Renal cortex interstitium (tissue), 15 donors: ENCODE measurements at places on chromosomes 1 and 21. TPM values are rescaled to one million over a fixed set of nuclear protein-coding genes. Genes with fewer than 3 reads are reported as not detected.
A peak's percentile ranks its signal among the peaks of the same experiment; 100 is the strongest.

OR2G6 gene
- not detected for polyA plus RNA-seq

FCAMR gene
- 8.1 TPM for polyA plus RNA-seq

ADAMTS5 gene
- polyA plus RNA-seq: 23.0 TPM

VTCN1 gene
- polyA plus RNA-seq: 25.1 TPM

XCL2 gene
- 0.47 TPM for polyA plus RNA-seq

NUP210L gene
- polyA plus RNA-seq: 0.17 TPM

PADI2 gene
- polyA plus RNA-seq: 2.3 TPM

- DNase-seq: no peak
Observed at GRCh38 chr1:207913951-207914350, 3.0 kb upstream of the CD34 start.

DNA sequence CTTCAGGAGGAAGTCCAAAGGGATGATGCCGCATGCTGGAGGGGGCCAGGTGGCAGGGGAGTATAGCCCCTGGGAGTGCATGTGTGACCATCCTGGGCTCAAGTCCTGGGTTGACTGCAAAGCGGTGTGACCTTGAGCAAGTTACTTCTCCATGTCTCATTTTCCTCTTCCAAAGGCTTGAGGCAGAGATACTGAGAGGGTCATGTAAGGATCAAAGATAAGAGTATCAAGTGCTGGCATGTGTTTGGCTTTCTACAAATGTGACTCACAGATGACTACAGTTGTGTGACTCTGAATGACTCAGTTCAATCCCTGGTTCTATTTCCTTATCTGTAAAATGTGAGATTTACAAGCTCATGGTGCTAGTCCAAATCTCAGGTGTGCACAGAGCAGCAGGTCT is 26.1 kb downstream of the PROK1 start:
- no peak for DNase-seq

DNA sequence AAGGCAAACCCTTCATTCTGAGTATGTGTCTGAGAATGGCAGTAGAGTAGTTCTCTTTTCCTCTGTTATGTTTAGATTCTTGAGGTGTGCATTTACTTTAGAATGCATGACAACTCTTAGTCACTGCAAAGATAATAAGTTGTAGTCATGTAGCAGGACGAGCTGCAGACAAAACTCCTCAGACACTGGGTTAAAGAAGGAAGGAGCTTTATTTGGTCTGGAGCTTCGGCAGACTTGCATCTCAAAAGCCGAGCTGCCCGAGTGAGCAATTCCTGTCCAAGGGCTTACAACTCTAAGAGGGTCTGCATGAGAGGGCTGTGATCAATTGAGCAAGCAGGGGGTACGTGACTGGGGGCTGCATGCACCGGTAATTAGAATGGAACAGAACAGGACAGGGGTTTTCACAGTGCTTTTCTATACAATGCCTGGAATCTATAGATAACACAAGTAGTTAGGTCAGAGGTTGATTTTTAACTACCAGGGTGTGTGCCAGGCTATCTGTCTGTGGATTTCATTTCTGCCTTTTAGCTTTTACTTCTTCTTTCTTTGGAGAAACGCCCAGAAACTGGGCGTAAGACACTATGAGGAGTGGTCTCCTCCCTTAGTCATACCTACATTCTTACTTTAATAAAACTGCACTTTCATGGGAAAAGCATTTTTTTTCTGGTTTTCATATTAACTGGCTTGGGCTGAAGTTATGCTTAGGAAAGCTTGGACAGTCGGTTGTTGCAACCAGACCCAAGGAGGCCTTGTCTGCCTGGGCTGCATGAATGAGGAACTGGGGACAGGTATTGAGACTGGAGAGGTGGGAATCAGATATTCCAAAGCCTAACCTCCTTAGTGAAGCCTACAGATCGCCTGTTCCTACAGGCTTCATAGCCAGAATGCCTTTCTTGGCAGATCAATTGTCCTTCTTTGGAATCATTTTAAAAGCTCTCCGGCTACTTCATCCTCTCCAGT is 115.1 kb downstream of the RHOU start:
- no peak for DNase-seq

DNA sequence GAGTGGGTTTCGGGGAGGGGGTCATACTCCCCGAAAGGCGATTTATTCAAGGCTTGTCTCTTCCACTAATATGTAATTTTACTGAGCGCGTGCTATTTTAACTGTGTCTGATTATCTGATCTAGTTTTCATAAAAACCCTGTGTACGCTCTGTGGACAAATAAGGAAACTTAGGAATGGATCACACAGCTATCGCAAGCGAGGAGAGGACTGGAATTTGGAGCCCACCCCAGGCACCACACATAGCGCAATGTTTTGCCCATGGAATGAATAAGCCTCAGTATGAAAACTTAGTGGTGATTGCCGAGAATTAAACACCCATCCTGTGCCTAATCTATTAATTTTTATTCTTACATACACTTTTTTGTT is 9.8 kb upstream of the RAB42 start:
- no peak for DNase-seq

- DNase-seq: no peak
Observed at GRCh38 chr1:2250721-2251281, 22.7 kb downstream of the SKI start.

DNA sequence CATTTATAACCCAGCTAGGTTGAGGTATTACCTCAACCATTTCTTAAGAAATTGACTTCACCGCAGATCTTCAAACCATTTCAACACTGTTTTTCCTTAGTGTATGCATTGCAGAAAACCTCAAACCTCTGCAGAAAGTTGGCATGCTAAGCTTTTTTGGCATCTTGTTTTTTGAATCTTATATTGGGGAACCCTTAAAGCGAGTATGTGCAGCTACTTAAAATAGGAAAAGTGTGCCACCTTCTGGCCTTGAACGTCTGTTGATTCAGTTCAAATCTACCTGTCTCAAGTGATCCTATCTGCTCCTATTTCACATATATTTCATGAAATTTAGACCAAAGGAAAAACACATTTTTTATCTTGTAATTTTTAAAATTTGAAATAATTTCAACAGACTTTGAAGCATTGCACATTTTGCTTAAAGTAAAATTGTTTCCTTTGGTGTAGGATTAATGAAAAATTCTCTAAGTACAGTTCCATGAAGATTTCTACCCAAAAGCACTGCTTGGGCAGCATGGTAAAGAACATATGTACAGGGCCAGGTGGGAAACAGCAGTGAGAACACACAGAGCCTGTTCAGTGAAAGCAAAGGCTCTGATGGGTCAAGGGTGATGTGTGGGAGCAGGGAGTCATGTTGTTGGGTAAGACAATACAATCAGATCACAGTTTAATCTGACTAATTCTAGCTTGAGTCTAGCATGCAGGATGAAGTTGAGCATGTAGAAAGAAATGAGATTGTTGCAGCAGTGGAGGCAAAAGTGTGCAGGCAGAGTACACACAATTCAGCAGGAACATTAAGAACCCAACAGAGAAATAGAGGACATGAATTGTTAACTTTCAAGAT is 17.2 kb downstream of the HENMT1 start:
- DNase-seq: peak; percentile 54

- DNase-seq: no peak
Observed at GRCh38 chr1:92538413-92539061, 51.8 kb upstream of the GFI1 start.

GRCh38 chr1:153428791-153429190 is 12.5 kb downstream of the S100A7A start:
- DNase-seq: no peak

GRCh38 chr1:108106775-108107174 is 93.4 kb downstream of the SLC25A24 start:
- no peak for DNase-seq

DNA sequence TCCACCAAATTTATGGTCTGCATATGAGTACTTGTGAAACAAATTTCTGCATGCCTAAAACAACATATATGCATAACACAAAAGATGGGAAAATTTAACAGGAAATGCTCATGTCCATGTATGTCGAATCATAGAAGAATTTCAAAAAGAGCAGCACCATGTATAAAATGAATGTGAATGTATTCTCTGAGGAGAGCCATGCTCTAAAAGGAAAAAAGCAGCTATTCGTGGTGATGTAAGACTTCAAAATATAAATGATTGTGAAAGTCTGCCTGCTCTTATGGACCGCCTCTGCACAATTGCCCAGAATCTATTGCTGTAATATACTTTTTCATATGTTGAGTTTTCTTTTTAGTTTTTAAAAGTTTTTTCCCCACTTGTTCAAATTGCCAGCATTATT is 66.8 kb downstream of the EPB41 start:
- no peak for DNase-seq

DNA sequence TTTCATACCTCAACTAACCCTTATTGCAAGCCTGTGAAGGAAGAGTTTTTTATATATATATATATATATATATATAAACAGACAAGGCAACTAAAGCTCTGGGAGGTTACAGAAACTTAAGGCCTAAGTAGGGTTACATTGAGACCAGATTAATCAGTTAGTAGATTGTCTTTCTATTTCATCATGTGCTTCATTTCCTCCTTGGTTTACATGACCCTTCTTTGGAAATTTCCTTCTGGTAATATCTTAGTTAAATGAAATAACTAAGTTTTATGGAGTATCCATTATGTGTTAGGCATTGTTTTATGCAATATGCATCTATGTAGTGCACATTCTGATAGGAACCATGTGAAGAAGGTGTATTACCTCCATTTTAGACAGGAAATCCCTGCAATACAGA is 112.7 kb downstream of the FGGY start:
- no peak for DNase-seq

- DNase-seq: no peak
Observed at GRCh38 chr21:37210130-37210529, 57.0 kb downstream of the VPS26C start.

DNA sequence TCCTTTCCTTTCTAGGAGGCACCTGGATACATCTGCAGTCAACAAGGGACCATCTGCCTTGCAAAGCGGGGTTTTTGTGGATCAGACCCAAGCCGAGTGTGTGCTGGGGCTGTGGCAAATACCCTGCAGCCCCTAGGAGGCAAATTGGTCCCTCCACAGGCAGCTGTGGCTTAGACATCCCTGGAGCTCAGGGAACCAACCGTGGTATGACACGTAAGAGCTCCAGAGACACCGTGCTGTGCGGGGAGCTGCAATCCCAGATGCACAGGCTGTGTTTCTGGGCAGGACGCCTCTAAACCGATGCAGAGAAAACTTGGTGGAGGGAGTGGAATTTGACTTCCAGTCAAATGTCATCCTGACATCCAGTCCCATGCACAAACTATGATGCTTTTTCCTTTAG is 141.5 kb downstream of the KAZN start:
- no peak for DNase-seq

DNA sequence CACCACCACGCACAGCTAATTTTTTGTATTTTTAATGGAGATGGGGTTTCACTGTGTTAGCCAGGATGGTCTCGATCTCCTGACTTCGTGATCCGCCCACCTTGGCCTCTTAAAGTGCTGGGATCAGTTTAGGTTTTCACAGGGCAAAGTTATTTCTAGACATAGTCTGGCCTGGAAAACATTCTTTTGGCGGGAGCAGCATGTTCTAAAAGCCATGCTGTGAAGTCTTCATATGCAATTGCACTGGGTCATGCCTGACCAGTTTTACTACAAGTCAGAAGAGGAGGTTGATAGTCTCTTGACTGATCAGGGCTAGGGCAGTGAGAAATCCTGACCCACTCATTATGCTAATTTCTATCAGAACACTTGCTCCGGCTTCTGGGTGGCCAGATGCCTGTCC is 131.6 kb upstream of the POU3F1 start:
- DNase-seq: no peak

GRCh38 chr1:181405584-181405983 is 77.7 kb upstream of the CACNA1E start:
- DNase-seq: no peak

DNA sequence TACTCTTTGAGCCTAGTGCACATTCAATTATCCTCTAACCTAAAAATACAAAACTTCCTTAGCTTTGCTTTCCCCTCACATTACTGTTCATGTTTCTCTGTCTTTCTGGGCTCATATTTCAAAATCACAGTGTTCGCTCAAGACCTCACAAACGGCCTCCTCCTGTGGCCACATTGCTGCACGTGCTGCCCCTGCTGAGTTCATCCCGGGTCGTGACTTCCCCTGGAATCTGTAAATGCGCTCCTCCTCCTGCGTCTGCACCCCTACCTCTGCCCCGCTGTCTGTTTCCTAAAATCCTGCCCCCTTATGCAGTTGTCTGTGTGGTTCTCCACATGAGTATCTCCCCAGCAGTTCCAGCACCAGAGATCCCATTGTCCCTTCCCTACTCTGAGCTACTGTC is 45.5 kb upstream of the RAVER2 start:
- DNase-seq: no peak

- no peak for DNase-seq
Observed at GRCh38 chr1:39500862-39501389, 9.5 kb downstream of the BMP8A start.

- DNase-seq: no peak
Observed at GRCh38 chr1:99986656-99987225, 16.9 kb downstream of the SLC35A3 start.

DNA sequence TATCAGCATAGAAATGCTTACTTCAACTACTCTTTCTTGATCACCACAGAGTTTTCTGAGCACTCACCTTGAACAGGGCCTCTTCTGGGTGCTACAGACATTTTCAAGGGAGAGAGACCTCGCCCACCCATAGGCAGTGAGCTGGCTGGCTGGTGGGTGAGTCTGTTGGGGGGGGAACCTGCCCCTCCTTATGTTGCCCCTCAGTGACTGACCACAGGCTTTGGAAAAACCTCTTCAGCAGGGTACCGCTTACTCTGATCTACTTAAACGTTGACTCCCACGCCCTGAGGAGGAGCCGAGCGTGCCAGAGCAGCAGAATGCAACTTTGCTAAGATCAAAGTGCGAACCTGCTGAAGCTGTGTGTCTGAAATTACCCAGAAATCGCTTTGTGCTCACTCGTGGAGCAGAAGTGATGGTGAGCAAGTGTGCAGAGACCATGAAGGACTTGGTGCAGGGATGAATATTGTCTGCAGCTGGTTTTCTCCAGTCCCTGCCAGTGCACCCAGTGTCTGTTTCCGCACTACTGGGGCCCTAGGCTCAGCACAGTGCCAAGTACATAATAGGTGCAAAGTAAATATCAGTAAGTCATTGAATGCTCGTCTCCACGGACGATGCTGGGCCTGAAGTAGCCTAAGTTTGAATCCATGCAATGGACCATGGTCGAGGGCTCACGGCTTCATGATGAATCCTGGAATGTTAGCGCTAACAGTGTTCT is 158.7 kb upstream of the IRF2BP2 start:
- no peak for DNase-seq

DNA sequence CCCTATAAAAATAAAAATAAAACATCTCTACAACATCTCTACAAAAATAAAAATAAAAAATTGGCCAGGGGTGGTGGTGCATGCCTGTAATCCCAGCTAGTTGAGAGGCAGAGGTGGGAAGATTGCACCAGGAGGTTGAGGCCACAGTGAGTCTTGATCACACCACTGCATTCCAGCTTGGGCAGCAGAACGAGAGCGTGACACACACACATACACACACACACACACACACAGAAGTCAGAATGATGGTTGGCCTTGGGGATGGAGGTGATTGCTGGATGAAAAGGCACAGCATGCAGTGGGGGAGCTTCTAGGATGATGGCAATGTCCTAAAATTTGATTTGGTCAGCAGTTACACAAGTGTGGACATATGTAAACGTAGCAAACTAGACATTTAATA is 69.7 kb upstream of the SOD1 start:
- no peak for DNase-seq
